ENCODE measurements at places on chromosomes 3 and 15.
A peak's percentile ranks its signal among the peaks of the same experiment; 100 is the strongest.

- no peak for DNase-seq
Measured at GRCh38 chr3:186284349-186284652, 77.7 kb downstream of the DGKG start.

DNA sequence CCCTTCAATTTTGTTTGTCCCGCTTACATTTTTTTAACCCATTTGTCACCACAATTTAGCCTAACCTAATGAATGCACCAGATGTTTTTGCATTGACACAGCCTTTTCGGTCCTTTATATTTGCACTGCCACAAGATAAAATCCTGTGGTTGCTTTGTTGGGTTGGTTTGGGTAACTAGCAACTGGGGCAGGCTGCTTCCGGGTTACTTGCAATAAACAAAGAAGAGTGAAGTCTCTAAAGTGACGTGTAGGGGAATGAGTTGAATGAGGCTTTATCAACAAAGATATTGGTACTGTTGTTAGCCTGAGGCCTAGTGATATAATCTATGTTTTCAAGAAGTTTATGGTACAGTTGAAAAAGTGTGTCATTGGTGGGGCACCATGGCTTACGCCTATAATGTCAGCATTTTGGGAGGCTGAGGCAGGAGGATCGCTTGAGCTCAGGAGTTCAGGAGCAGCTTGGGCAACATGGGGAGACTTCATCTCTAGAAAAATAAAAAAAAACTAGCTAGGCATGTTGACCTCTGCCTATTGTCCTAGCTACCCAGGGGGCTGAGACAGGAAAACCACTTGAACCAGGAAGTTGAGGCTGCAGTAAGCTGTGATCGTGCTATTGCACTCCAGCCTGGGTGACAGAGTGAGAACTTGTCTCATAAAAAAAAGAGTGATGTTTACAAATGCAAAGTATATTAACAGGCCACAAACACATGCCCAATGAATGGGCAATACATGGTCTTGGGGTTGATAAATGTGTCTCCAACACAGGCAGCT, 121.8 kb downstream of the OXSM start:
- no peak for DNase-seq

DNA sequence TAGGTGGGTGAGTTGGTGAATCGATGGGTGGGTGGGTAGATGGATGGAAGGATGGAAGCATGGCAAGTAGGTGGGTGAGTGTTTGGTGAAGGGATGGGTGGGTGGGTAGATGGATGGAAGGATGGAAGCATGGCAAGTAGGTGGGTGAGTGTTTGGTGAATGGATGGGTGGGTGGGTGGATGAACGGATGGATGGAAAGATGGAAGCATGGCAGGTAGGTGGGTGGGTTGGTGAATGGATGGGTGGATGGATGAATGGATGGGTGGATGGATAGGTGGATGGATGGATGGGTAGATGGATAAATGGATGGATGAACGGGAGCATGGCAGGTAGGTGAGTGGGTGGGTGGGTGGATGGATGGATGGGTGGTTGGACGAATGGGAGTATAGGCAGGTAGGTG, 65.1 kb downstream of the SLC6A1 start:
- DNase-seq: no peak

DNA sequence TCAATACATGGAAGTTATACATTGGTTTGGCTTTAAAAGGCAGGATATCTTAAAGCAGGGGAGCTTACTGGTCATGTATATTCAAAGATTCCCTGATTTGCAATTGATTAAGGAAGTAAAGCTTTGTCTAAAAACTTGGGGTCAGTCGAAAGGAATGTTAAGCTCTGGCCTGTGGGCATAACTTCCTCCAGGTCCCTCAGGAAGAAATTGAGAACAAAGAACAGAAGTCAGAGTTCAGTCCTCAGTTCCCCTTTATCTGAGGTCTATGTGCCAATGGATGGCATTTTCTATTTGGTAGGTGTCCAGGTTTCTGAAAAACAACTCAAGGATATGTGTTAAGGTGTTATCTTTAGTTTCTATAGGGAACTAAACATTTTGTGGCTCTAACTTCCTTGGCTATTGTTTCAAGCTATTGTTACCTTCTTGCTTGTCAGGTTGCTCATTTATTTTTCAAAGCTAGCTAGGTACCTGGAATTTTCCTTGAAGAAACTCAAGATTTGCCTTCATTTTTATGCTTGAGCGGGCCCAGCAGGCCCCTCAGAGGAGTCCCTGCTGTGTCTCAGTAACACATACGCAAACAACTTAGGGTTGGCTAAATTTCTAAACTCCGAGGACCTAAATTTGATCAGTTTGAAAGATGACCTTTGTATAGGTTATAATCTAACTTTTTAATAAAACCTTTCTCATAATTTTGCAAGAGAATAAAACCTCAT, 135.0 kb upstream of the UBE2E2 start:
- DNase-seq: peak; percentile 62

DNA sequence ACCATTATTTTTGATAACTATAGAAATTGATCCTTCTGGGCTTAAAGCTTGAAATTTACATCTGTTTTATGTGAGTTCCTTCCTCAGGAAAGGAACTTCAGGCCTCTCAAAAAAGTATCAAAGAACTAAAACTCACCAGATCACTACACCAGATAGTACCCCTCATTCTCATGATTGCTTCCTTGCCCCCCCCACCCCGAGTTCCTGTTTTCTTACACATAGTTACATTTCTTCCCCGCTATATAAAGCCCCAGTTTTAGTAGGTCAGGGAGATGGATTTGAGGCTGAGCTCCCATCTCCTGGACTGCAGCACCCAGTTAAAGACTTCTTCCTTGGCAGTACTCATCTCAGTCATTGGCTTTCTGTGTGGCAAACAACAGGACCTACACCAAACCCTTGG, 80.3 kb upstream of the HRH1 start:
- DNase-seq: no peak

DNA sequence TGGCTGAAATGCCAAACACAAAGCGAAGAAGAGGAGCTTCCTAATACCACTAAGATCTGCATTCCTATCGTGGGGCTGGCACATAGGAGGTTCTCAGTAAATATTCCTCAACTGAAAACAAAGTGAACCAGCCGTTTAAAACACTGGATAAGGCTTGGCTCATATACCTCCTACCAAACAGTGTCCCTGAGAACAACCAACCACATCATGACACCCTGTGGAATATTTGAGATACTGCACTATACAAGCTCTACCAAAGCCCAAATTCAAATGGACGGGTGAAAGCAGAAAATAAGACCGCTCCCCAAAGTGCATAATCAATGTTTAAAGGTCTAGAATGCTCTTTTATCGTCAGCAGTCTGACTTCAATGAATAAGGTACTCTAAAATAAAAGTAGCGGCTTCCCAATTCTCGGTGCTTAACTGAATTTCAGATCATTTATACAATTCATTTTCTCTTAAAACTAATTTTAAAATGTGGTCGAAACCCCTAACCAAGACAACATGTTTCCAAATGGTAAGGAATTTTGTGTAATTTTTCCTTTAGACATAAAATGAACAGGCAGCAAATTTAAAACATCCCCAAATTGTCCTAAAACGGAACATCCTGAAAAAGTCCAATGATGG, 425.8 kb downstream of the ERC2 start:
- peak; percentile 32 for DNase-seq

GRCh38 chr3:47803480-47804025, 615 bp downstream of the DHX30 start:
- DNase-seq: peak; percentile 86

- DNase-seq: no peak
Measured at GRCh38 chr3:102599819-102600576, 165.2 kb downstream of the ZPLD1 start.

- no peak for DNase-seq
Measured at GRCh38 chr3:124057420-124057819, 65.5 kb upstream of the ROPN1 start.

DNA sequence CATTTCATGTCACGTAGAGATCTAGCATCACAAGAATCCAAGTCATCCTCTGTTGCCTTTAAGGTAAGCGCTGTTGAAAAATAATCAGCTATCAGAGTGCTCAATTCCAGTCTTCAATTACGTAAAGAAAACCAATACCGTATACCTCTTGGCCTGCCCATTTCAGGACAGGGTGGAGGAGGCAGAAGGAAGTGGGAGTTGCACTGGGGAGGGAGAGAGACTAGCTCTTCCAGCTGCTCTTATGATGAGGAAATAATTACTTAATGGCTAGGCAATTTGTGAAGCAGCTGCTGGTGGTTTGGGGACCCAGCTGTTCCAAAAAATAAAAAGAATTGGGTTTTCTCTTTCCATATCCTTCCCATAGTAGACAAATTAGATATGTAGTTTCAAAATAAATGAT, 365.8 kb upstream of the MCTP2 start:
- no peak for DNase-seq

- no peak for DNase-seq
Measured at GRCh38 chr15:82021992-82022391, 23.8 kb downstream of the MEX3B start.

DNA sequence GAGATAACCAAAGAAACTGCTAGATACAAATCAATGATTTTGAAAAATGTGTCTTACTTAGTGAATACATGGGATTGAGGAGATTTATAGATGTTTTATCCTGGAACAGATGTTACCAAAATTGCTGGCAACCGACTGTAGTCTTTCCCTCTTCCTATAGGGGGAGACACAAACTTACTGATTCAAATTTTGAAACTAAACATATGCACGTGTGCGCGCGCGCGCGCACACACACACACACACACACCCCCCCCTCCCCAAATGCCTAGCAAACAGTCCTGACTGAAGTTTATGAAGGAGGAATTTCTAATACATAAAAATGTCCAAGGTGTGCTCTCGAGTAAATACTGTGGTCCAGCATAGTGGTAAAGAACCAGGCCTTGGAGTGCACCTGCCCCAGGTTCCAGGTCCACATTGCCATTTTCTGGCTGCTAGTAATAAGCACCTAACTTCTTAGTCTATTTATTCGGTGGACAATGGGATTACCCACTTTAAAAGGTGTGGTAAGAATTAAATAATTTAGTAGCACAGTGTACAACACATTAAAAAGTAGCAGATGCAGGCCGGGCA, 18.5 kb upstream of the C3orf62 start:
- peak; percentile 26 for DNase-seq

DNA sequence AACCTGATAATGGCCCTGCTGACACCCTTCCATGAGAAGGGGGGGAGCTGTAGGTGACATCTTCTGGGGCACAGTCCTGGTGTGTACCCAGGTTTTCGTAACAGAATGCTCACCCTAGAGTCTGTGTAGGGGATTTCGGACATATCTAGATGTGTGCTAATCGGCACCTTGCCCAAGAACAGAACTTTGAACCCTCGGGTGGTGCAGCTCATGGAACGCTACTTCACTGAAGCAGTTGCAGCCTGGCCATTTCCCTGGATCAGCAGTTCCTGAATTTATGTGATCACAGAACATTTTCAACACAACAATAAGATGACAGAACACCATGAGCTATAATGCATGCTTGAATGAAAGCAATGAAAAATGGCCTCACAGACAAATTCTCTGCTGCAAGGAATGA, 57.5 kb upstream of the MUC13 start:
- no peak for DNase-seq

- peak; percentile 45 for DNase-seq
Measured at GRCh38 chr3:87088993-87089841, 98.3 kb upstream of the VGLL3 start.

DNA sequence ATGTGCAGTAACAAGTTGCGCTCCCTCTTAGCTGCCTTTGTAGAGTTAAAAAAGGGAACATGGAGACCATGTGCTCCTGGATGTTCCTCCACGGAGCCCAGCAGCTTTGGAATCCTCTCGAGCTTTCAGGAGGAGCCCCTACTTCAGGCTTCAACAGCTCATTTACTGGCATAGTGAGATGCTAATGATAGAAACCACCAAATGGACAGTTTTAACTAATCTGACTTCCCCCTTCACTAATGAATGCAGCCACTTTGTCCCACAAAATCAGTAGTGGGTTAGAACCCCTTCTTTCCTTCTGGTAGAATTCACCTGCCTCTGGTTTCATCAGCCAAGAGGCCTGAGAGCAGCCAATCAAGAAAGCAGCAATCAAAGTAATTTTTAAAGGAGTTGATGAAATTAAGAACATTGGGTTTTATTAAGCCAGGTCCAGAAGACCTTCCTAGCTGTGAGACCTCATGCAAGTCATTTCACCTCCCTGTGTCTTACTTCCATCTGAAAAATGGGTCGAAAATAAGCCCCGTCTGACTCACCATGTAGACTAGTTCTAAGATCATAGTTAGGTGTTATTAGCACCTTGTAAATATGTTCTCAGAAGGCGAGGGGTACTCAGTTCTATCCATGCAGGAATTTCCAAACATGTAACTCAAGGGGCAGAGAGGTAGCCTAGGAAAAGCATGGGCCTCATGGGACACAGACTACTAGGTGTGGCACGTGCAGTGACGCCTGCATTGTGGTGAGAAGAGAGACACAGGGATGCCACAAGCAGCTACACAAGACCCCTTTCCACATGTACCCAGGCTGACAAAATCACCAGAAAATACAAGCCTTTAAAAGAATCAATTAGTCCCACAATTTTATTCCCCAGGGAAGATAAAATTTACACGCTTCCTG, 179.7 kb upstream of the LPP start:
- no peak for DNase-seq

- DNase-seq: no peak
Measured at GRCh38 chr3:134918441-134918840, 123.4 kb downstream of the EPHB1 start.

GRCh38 chr15:92906020-92906419, 5.9 kb downstream of the CHD2 start:
- DNase-seq: no peak

DNA sequence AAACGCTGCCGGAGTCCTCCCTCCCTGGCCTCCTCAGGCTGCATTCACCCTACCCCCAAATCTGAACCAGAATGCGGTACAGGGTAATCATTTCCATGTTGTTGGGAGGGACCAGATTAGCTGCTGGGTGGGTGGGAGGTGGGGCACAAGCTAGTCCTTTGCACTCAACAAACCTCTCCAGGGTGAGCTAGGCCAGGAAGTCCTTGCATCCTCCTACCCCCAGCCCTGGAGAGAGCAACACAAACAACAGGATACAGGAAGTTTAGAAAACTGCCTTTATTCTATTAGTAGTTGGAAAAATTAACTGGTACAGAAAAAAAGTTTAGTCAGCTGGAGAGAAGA, 702 bp upstream of the GPX1 start:
- DNase-seq: no peak

DNA sequence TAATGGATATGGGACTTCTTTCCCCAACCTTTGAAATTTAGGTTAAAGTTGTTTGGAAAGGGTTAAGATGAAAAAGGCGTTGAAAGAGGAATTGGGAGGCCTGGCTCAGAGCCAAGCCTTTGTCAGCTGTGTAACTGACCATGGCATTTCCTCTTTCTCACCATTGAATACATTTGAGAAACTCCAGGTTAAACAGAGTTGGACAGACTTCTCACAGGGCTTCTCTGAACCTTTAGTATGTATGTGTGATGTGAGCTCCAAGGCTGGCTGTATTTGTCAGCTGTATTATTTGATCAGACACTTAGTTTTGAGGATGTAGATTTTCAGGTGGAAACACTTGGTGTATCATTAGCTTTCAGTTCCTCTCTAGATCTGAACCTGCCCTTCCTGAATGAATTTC, 136.4 kb upstream of the GOLGA6L4 start:
- no peak for DNase-seq

GRCh38 chr3:191425322-191425734, 35.6 kb upstream of the PYDC2 start:
- no peak for DNase-seq

GRCh38 chr3:51378065-51378464, 7.0 kb upstream of the MANF start:
- no peak for DNase-seq

GRCh38 chr3:109177908-109178307, 41.4 kb downstream of the C3orf85 start:
- no peak for DNase-seq

GRCh38 chr3:34475851-34476250, 677.4 kb downstream of the PDCD6IP start:
- no peak for DNase-seq

All from ELF-1 (cell line).